ENCODE measurements at places on chromosomes 1 and 21. TPM values are rescaled to one million over a fixed set of nuclear protein-coding genes. Genes with fewer than 3 reads are reported as not detected.
A peak's percentile ranks its signal among the peaks of the same experiment; 100 is the strongest.

HNRNPCL2 gene
- not detected for total RNA-seq

LCE3E gene
- not detected for total RNA-seq

DNA sequence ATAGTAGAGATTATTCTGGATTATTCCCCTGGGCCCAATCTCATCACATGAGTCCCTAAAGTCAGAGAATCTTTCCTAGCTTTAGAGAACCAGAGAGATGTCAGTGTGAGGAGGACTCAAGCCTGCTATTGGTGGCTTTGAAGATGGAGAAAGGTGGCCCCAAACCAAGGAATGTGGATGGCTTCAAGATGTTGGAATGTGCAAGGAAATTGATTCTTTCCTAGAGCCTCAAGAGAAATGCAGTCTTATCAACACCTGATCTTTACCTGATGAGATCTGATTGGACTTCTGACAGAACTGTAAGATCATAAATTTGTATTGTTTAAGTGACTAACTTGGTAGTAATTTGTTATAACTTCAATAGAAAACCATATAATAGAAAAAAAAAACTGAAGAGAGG is 51.0 kb downstream of the NME7 start:
- H3K4me1 ChIP-seq, result peaks cover 8% of the 10 kb centered on the region
- H3K27ac ChIP-seq, result no peak overlapping the region
- H3K36me3 ChIP-seq, result no peaks in the 10 kb centered on the region
- ATAC-seq, result no peak
- H3K4me3 ChIP-seq, result no peak overlapping the region
- H3K27me3 ChIP-seq, result no peaks in the 10 kb centered on the region

WLS gene
- total RNA-seq, result 0.11 TPM

- peak; percentile 92 for ATAC-seq
- H3K36me3 ChIP-seq, result no peaks in the 10 kb centered on the region
- peak overlapping the region; percentile 64 for H3K27ac ChIP-seq
- H3K4me1 ChIP-seq, result peaks cover 12% of the 10 kb centered on the region
These were observed 135.9 kb downstream of the FGGY start for GRCh38 chr1:59432531-59433439.

GRCh38 chr1:29948581-29948980 is 712.3 kb downstream of the PTPRU start:
- no peak for ATAC-seq
- no peak overlapping the region for H3K27ac ChIP-seq
- no peak overlapping the region for H3K4me3 ChIP-seq

- H3K27ac ChIP-seq, result no peak overlapping the region
- H3K27me3 ChIP-seq, result peaks cover under 1% of the 10 kb centered on the region
- no peak overlapping the region for H3K4me3 ChIP-seq
- no peaks in the 10 kb centered on the region for H3K36me3 ChIP-seq
- no peaks in the 10 kb centered on the region for H3K4me1 ChIP-seq
These were observed 84.6 kb downstream of the LRRN2 start for GRCh38 chr1:204600968-204601367.

- no peak for ATAC-seq
- H3K27me3 ChIP-seq, result peaks cover 8% of the 10 kb centered on the region
- no peaks in the 10 kb centered on the region for H3K4me1 ChIP-seq
- no peak overlapping the region for H3K27ac ChIP-seq
These were observed 232.1 kb downstream of the ASTN1 start for GRCh38 chr1:176932114-176933104.

SZRD1 gene
- total RNA-seq, result 172 TPM

DNA sequence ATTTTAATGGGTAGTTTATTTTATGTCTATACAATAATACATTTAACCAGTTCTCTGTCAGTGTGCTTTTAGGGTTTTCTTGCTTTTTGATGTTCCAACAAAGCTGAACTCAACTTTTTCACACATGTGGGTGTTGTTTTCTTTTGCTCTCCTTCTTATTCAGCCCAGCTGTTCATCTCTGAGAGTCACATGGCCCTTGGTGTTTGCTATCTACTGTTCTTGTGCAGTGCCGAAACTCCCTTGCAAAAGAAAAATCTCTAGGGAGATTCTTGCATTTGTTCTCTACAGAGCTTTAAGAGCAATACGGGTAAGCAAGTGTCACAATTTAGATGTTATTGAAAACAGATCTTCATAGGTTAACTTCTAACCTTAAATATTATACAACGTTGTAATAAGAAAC is 281.1 kb upstream of the CXADR start:
- H3K36me3 ChIP-seq, result no peaks in the 10 kb centered on the region
- H3K4me3 ChIP-seq, result no peak overlapping the region
- H3K4me1 ChIP-seq, result no peaks in the 10 kb centered on the region
- H3K27me3 ChIP-seq, result no peaks in the 10 kb centered on the region
- H3K27ac ChIP-seq, result no peak overlapping the region

- peaks cover 25% of the 10 kb centered on the region for H3K4me1 ChIP-seq
- no peaks in the 10 kb centered on the region for H3K27me3 ChIP-seq
- peak; percentile 12 for ATAC-seq
- H3K27ac ChIP-seq, result peak overlapping the region; percentile 56
- H3K36me3 ChIP-seq, result peaks cover 37% of the 10 kb centered on the region
These were observed 40.2 kb upstream of the ZNF124 start for GRCh38 chr1:247212012-247212411.

- no peaks in the 10 kb centered on the region for H3K27me3 ChIP-seq
- ATAC-seq, result no peak
- peaks cover 61% of the 10 kb centered on the region for H3K4me1 ChIP-seq
These were observed 20.2 kb downstream of the CAPZB start for GRCh38 chr1:19465123-19465522.

DNA sequence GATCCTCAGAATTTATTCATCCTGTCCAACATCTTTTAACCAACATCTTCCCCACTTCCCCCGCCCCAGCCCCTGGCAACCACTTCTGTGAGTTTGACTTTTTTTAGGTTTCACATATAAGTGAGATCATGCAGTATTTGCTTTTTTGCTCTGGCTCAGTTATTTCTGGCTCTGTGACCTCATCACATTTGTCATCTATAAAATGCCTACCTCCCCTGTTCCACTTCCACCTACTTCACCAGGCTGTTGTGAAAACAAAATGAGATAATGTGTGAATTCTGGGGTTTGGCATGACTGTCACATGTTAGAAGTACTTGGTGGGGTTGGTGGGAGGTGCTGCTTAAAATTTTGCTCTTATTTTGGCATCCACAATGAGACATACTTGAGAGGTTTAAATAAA is 18.4 kb downstream of the HHAT start:
- peaks cover 8% of the 10 kb centered on the region for H3K4me1 ChIP-seq
- no peaks in the 10 kb centered on the region for H3K27me3 ChIP-seq
- peak overlapping the region; percentile 20 for H3K4me3 ChIP-seq
- H3K27ac ChIP-seq, result peak overlapping the region; percentile 66

S100A16 gene
- total RNA-seq, result not detected

GRCh38 chr21:31218830-31219608 is 125.0 kb downstream of the TIAM1 start:
- ATAC-seq, result peak; percentile 67
- no peaks in the 10 kb centered on the region for H3K27me3 ChIP-seq

UBIAD1 gene
- 43.8 TPM for total RNA-seq

CLCA1 gene
- not detected for total RNA-seq

DNA sequence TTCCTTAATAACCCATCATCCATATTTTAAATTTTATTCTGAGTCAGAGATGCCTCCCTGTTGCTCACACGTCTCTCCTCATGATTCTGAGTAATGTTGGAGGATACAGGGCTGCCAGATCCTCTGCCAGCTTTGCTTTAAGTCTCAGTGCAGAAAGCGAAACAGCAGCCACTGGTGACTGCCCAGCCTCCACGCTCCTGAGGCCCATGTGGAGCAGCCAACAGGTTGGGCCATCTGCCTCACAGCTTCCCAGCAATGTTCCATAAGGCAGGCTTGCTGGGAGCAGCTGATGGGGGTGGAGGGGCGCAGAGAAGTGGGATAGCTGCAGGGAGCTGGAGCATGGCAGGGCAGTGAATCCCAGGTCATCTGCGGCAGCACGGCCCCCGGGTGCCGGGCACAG is 104.2 kb downstream of the IGSF21 start:
- ATAC-seq, result no peak
- H3K36me3 ChIP-seq, result no peaks in the 10 kb centered on the region
- H3K4me1 ChIP-seq, result no peaks in the 10 kb centered on the region
- peaks cover 19% of the 10 kb centered on the region for H3K27me3 ChIP-seq

DNA sequence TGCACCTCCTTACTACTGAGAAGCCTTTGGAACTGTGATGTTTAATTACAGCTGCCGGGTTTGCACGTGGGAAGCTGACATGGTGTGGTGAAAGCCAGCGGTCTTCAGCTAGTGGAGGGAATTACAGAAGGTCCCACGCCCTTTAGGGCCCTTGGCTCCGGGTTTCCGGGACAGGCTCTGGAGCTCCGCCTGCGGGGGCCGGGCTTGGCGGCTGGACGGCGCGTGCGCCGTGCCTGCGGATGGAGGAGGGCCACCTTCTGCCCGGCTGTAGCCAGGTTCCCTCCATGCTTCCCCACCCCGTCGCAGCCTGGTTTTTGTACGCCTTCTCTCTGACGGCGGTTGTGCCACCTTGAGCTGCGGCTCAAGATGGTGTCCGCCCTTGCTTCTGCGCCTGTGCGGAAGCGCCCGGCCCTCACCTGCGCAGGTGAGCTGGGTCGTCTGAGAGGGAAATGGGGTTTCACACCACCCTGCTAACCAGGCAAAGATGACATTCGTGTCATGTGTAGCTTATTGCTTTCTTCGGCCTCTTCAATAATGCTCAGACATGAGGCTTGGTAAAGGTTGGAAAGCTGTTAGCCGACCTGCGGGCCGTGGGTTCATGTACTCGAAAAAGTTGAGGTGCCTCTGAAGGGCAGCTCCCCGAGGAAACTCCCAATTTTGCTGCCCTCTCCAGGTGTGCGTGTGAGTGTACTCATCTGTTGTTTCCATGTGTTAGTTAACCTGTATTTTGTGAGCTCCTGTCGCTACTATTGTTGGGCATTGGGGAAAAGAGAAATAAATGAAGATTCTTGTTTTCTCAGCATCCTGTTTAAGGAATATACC is 36.6 kb upstream of the OPRD1 start:
- ATAC-seq, result peak; percentile 95
- peak overlapping the region; percentile 68 for H3K4me3 ChIP-seq
- no peaks in the 10 kb centered on the region for H3K4me1 ChIP-seq
